Pancreas (tissue), 10 donors: ENCODE measurements at places on chromosomes 6 and 20.
A peak's percentile ranks its signal among the peaks of the same experiment; 100 is the strongest.

DNA sequence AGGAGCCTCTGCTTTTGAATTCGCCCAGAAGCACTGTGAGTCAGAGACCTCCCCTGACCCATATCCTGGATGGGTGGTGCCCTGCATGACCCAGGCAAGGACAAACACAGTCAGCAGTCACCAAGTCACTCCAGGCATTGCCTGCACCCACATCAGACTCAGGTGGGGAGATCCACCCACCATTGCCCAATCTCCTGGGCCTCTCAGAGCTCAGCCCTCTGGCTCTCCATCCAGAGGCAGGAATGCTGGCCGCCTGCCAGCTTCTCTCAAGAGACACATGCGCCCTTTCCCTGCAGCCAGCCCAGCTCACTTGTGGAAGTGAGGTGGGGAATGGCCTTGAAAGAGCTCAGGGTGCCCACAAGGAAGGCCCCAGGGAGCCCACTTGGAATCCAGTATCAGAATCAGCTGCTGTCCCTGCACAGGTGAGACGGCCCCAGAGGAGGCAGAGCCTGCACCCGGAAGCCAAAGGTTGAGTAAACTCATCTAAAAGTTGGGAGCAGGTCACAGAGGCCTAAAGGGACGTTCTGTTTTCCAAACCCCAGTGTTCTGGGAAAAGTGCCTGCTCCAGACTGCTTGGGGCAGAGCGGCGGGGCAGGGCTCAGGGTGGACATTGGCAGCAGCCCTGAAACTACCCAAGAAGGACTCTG is 129.8 kb downstream of the PREX1 start:
- DNase-seq = peak; percentile 52

- DNase-seq = no peak
Observed at GRCh38 chr6:157798851-157799250, 24.2 kb upstream of the SNX9 start.

DNA sequence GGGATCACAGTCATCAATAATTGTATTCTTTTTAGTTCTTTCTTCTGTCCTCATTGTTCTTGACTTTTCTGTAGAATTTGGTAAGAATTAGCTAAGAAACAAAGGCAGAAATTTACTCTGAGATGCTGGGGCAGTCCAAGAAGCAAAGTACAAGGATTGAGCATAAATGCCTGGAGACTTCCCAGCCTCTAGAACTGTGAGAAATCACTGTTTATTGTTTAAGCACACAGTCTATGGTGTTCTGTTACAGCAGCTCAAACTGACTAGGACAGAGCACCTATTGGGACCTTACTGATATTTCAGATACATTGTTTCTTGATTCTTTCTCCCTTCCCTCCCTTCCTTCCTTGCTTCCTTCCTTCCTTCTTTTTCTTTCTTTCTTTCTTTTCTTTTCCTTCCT is 192.7 kb upstream of the SLC35B3 start:
- no peak for DNase-seq

DNA sequence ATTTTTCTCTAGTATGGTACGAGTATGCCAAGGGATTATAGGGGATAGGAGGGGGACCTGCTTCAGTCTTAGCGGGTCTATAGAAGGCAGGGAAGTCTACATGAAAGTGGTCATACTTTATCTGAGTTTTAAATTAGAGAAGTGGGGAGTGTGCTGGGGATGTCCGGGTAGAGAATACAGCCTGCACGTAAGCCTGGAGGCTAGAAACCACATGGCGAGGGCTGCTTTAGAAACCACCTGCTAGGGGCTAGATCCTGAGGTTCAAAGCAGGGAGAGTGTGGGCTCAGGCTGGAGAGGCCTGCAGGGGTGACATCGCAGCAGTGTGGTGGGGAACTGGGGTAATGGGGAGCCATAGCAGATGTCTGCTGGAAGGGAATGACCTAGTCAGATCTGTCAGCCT is 85.2 kb downstream of the VEGFA start:
- no peak for DNase-seq

- no peak for DNase-seq
Observed at GRCh38 chr6:10511477-10511876, 9.7 kb upstream of the GCNT2 start.

- no peak for DNase-seq
Observed at GRCh38 chr20:62840244-62841197, 21.1 kb downstream of the TCFL5 start.

- no peak for DNase-seq
Observed at GRCh38 chr20:10962937-10963336, 289.1 kb upstream of the JAG1 start.

DNA sequence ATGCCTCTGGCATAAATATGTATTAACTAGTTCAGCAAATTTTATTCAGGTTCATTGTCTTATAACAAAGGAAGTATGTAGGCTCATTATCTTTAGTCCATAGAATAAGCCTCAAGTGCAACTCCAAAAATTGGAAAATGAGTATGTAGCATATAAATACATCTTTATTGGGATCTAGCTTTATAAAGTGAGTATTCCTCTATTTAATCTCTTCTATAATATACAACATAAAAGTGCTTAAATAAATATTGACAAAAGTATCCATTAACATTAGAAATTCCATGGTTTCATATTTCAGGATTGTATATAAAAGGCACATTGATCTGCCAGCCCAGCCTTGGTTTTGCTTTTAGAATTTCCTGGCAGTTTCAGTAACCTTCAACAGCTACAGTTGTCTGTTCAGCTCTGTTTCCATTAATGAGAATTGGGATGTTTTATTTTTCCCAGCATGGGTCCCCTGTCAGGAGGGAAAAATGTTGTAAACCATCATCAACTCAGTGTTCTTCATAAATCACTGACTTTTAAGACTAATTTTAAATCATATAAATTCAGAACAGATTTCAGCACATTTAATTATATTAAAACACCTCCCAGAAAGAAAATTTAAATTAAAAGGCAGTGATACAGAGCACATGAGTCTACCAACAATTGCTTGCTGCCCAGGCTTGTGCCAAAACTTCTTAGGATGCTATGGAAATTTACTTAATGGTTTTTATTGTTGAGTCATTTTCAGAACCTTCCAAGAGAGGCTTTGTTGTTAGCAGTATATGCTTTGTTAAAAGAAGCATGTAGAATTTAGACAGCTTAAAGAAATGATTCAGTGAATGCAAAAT is 119.7 kb downstream of the ADGRG6 start:
- no peak for DNase-seq

GRCh38 chr20:62901891-62902290 is 24.4 kb downstream of the DIDO1 start:
- no peak for DNase-seq

DNA sequence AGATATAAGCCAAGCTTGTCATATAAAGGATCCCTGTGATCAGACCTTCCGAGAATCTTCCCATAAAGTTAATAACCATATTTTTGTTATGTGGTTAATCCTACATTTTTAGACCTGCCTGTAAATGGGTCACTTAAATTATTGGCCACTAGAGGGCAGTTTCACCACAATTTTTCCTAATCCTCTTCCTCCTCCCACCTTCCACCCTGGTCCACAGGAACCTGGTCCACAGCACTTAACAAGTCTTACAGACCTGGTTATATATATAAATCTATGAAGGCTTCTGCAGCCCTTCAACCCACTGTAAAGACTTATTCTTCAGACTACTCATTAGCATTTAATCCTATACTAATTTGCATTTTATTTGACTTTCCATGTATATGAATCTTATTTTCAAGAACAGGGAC is 28.3 kb downstream of the MRS2 start:
- DNase-seq = no peak

- no peak for DNase-seq
Observed at GRCh38 chr6:116577486-116577885, 6.2 kb downstream of the RWDD1 start.

DNA sequence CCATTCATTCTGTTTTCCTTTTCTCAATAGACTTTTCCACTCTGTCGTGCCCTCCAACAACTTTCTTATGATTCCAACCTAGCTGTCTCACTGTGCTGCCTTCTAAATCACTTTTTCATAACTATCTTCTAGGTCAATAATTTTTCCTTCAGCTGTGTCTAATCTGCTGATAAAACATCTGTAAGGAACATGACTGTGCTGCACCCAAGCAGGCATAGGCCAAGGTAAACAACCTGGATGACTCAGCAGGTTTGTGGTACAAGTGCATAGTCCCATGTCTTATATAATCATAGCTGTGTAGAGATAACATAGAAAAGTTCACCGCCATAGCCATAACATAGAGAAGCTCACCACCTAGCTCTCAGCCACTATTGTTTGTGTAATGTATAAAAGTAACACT is 332.3 kb downstream of the PLCB1 start:
- DNase-seq = no peak

DNA sequence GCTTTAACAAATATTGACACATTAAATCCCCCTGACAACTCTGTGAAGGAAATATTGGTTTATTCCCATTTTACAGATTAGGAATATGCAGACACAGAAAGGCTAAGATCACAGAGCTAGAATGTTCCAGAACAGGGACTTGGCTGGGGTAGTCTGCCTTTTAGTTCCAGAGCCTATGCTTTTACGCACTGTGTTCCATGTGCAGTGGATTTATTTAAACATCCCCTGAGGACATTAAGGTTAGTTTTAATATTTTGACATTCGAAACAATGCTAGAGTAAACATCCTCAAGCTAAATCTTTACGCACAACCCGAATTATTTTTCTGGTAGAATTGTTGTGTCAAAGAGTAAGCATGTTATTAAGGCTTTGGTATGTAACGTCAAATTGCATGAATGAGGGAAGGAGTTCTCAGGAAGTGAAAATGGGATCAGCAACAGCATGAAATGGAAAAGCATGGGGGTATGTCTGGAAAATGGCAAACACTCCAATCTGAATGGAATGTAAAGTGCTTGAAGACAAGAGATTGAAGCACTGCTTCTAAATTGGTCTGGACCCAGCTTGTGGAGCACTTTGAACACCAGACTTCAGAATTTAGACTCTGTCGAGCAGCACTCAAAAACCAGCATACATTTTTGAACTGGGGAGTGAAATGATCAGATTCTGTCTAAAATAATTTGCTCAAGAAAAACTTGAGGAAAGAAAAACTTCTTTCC is 429.9 kb downstream of the CD83 start:
- no peak for DNase-seq

DNA sequence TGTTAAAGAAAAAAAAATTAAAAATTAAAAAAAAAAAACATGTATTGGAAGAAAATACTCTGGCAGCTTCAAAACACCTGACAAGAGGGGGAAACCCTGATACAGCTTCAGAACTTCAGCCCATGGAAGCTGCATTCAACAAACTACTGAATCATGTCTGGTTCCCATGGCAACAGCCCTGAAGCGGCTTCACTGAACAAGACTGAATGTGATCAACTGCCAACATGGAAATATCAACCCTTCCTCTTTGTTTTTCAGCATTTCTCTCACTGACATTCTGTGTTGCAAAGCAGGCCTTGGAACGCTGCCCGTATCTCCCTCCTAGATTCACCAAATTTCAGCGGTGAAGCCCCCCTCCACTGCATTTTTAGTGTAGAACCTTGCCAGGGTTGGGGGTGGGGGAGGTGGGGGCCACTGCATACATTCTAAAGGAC is 91.3 kb upstream of the SHLD1 start:
- no peak for DNase-seq
